Bronchial smooth muscle cell (primary cell): ENCODE measurements at places on chromosomes 13 and 19. TPM values are rescaled to one million over a fixed set of nuclear protein-coding genes. Genes with fewer than 3 reads are reported as not detected.

The GRIK5 gene
- 0.09 TPM in 1 of 2 replicates, not detected in the other for total RNA-seq

The MBD3L2 gene
- total RNA-seq: not detected in 2 replicates

The IFNL1 gene
- not detected in 2 replicates for total RNA-seq

The SLC7A10 gene
- not detected in 2 replicates for total RNA-seq

The XRCC1 gene
- 10.5 and 17.8 TPM in 2 replicates for total RNA-seq

The ZNF681 gene
- total RNA-seq: 0.16 and 0.17 TPM in 2 replicates

The KLK6 gene
- total RNA-seq: not detected in 2 replicates

The TUBA3C gene
- not detected in 2 replicates for total RNA-seq

The AZU1 gene
- 0.16 TPM in 1 of 2 replicates, not detected in the other for total RNA-seq

The SLITRK6 gene
- under 0.01 and 4.6 TPM in 2 replicates for total RNA-seq

The PTPRH gene
- total RNA-seq: 4.1 and 9.8 TPM in 2 replicates

The KLK7 gene
- not detected in 2 replicates for total RNA-seq

The LILRA1 gene
- total RNA-seq: not detected in 2 replicates

The PRPF31 gene
- 57.2 and 61.6 TPM in 2 replicates for total RNA-seq

The S1PR4 gene
- total RNA-seq: not detected in 2 replicates

The ZNF536 gene
- 0.09 TPM in 1 of 2 replicates, not detected in the other for total RNA-seq

The ATXN8OS gene
- total RNA-seq: not detected in 2 replicates

The ERICH6B gene
- total RNA-seq: not detected in 2 replicates

The LYL1 gene
- total RNA-seq: 0.32 and 0.34 TPM in 2 replicates

The MCEMP1 gene
- total RNA-seq: not detected in 2 replicates

The ZNF497 gene
- total RNA-seq: 0.79 and 1.7 TPM in 2 replicates

The RASAL3 gene
- total RNA-seq: under 0.01 and 0.09 TPM in 2 replicates

The CCL25 gene
- total RNA-seq: 0.16 TPM in 1 of 2 replicates, not detected in the other

The ZNF83 gene
- total RNA-seq: 49.4 and 50.3 TPM in 2 replicates

The CEACAM7 gene
- not detected in 2 replicates for total RNA-seq

The IGFLR1 gene
- 0.32 and 0.77 TPM in 2 replicates for total RNA-seq
